Stimulated activated CD4-positive, alpha-beta T cell treated with anti-CD3 and anti-CD28 coated beads, TNF-alpha, amount 100 ng/mL, for 48 hours (primary cell): ENCODE measurements at places on chromosomes 11 and 22.

DNA sequence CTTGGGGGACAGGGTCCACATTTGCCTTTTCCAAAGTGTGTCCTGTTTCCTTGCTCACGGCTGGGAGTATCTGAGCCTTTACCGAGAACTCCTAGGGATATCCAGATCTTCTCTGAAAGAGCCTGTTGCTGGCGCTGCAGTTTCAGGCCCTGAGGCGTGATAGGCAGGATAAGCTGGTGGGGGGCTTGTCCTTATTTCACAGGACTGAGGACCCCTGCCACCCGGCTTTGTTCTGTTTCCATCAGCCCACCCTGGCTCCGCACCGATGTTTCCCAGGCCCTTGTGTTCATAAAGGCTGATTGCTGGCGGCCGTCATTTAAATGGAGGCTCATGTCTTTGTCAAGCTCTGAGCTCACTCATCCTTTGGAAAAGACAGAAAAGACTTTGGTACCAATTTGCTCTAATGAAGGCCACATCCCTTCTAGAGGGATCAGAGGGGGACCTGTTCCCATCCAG is 9.4 kb upstream of the NPTXR start:
- DNase-seq = no peak

DNA sequence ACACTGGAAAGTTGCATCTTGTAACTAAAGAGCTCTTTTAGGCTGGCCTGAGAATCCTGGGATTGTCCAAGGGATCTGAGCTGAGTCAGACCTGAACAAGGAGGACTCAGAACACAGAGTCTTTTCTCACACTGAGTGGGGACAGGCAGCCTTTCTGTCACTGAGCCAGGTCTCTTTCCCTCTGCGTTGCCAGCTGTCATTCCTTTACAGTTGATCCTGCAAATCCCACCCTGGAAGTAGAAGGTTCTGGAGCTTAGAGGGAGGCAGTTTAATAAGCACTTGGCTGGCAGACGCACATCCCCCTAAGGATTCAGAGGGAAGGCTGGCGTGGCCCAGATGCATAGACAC is 76.3 kb upstream of the SUSD2 start:
- no peak for DNase-seq

DNA sequence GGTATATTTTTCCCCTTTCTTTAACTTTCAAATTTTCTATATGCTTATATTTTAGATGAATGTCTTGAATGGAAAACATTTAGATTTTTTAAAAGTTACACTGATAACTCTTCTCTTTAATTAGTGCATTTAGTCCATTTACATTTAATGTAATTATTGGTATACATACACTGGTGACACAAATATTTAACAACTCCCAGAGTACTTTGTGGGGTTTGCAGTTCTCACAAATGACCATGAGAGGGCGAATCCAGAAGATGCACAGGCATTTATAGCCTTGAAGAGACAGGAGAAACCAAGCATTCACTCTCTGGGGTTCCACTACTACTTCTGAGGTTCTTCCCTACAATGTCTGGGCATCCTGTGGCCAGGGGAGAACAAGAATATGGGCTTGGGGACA is 125.1 kb downstream of the TIMP3 start:
- no peak for DNase-seq

DNA sequence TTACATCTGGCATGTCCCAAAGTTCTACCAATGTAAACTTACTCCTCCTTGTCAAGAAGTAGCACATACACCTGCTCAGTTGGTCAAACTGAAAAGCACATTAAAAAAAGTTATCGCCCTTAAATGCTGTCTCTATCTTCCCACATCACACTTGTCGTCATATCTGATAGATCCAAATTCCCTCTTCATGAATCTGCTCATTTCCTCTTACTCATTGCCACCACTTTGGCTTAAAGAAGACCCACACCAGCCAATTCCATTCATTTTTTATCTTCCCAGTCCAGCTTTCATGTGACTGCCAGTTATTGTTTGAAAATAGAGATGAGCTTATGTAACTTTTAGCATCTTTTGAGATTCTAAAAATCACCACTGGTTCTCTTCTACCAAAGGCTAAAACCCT is 305.9 kb upstream of the MTNR1B start:
- DNase-seq = no peak

GRCh38 chr11:132278801-132279574 is 908.6 kb downstream of the NTM start:
- DNase-seq = no peak

DNA sequence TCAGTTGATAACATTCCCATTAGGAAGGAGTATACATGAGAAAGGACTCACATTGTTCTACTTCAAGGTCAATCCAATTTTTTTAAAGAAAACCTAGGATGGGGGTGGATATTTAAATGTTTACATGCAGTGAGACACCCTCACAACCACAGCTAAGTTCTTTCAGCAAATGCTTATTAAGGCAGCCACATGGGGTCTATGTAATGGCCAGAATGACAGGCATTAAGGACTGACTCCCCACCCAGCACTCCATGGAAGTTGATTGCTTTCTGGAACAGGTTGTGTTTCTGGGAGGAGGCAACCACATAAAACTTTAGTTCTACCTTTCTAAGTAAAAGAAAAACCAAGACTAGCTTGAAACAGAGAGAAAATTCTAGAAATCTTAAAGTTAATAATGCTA is 662.0 kb upstream of the CCDC90B start:
- no peak for DNase-seq

GRCh38 chr11:371051-371450 is 1.8 kb downstream of the B4GALNT4 start:
- no peak for DNase-seq

GRCh38 chr22:45657701-45658100 is 13.9 kb upstream of the ATXN10 start:
- DNase-seq = no peak

- DNase-seq = no peak
Measured at GRCh38 chr11:34339149-34340064, 18.4 kb downstream of the ABTB2 start.
